ENCODE measurements at places on chromosomes 1 and 21.

GRCh38 chr21:33383056-33383888 lies 19.9 kb upstream of the IFNGR2 start:
- DNase-seq: no peak

- no peak for DNase-seq
Measured at GRCh38 chr1:93015590-93015989, 54.3 kb upstream of the DIPK1A start.

GRCh38 chr1:3846541-3846940 lies 10.5 kb downstream of the CEP104 start:
- no peak for DNase-seq

- DNase-seq: no peak
Measured at GRCh38 chr1:29548091-29548490, 311.8 kb downstream of the PTPRU start.

DNA sequence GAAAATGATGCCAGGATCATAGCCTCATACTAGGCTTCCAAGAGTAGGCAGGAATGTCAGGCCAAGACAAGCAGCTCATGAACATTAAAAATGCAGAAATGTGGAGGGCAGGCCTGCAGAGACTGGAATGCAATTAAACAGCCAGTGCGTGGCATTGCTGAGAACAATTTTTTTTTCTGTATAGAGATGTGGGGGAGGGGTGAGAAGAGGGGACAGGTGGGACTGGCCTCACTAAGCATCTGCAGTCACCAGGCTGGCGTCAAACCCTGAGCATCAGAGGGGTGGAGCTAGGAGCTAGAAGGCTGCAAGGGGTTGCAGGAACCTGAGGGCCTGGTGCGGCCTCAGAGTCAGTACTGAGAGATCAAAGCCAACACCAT lies 114.1 kb downstream of the TNR start:
- DNase-seq: no peak

DNA sequence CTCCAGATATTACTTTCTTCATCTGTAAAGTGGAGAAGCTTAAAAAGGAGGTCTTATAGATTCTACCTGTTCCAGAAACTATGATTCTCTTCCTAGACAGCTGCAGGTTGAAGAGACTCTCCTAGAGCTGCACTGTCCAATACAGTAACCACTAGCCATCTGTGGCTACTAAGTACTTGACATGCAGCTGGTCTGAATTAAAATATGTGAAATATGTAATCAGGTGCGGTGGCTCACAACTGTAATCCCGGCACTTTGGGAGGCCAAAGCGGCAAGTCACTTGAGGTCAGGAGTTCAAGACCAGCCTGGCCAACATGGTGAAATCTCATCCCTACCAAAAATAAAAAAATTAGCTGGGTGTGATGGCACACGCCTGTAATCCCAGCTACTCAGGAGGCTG lies 15.8 kb downstream of the APP start:
- DNase-seq: no peak

DNA sequence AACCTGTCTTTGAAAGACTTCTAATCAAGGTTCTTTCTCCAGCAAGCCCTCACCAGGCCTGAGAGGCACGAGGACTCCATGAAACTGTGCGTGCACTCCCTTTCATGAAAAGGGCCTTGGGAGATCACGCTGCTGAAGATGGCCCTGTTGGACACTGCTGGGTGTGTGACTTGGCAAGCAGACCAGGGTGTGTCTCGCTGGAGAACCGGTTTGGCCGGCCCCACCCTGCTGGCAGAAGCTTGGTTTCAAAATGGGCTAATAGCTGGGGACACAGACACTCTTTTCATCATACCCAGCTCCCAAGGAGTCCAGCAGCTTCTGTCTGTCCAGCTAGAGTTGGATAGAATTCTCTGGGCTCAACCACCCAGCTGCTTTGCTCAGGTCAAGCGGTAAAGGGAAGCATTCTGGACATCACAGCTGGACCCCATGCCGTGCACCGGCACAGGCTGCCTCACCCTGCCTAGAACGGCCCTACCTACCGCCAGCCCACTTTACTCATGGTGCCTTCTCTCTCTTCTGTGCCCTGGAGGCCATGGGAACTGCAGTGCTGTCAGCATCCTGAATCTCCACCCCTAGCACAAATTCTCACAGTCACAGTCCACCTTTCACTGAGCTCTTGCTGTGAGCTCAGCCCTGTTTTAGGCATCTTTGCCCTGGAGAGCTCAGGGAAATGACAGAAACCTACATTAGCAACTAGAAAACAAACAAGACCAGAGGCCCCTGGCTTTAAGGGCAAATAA lies 24.6 kb downstream of the PKP1 start:
- no peak for DNase-seq

DNA sequence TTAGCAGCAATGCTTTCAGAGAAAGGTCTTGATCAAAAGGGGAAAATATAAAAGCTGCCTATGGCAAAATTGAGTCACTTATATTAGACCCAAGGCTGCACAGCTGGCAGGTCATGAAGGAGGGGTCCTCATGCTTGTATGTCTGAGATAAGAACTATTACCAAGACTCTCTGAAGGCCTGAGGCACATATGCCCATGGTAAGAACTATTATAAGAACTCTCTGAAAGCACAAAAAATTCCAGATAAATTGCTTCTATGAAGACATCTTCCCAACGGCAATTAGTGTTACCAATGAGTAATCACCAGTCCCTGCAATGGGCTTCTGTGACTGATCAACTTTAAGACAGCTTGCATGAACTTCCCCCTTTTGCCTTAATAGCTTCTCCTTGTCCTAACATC lies 42.8 kb upstream of the LRIF1 start:
- DNase-seq: no peak

GRCh38 chr1:30586671-30587070 lies 136.7 kb downstream of the MATN1 start:
- DNase-seq: no peak

DNA sequence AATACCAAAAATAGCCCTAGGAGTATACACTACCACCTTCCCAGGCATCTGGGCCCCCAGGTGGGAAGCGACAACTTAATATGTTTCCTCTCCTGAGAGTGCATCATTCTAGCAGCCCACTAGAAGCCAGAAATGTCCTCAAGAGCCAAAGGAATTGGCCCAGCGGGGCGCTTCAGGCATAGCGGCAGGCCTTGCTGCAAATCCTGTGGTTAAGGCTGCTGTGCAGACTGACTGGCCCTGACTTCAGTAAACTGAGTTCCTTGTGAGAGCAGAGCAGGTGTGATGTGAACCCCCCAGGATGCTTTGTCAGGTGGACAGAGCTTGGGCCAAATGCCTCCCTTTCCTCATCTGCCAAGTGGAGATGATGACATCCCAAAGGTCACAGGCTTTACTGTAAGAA lies 29.7 kb upstream of the LDLRAP1 start:
- DNase-seq: no peak

DNA sequence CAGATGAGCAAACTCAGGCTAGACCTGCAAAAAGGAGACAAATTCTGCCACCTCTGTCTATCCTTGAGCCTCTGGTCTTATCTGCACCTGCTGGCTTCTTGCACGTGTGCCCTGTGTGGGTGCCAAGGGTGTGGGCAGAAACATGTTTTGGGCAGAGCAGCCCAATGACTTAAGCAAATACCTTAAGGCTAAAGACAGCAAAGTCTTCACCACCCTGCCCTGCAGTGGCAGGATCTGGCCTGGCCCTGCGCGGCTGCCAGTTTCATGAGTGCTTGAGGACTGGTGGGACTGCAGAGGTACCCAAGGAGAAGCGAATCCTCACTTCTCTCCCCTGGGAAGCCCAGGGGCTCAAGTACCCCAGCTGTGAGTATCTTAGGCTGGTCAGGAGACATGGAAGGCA lies 3.8 kb upstream of the SLC26A9 start:
- no peak for DNase-seq

DNA sequence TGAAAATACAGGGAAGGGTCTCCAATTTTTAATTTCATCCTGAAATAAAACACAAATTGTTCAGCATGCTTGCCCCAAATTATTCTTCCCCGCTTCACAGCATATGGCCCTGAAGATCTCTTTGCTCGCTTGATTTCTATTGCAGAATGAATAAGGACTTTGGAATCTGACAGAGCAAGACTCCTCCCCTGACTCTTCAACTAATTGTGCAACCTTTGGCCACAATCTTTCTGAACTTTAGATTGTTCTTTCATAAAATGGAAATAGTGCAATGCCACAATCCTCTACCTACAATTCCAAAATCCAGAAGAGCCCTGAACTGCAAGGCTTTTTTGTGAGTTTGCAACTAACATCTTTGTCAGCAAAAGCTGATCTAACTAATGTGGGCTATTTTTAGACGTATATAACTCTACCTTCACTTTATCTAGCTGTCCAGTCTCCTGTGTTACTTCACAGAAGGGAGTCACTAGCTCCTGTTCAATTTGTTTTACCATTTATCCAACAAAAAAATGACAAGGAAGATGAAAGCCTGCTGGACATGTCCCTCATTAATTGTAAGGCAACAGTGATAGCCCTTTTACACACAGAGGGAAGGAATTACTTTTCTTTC lies 13.4 kb downstream of the RNASEL start:
- no peak for DNase-seq
